ENCODE measurements at places on chromosomes 4 and X.

DNA sequence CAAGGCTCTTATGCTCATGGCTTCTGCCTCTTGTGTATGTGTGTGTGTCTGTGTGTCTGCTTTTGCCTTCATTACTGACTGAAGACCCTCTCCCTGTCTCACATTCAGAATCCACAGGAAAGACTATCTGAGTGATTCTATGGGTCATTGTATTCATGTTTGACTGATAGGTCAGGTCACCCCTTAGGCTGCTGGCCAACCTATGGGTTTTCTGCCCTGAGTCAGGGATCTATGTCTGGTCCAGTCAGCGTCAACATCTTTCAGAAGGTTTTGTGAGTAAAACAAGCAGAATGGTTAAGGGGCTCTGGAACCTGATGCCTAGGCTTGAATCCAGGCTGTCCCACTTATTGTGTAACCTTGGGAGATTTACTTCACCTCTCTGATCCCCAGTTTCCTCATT lies 30.5 kb downstream of the NHSL2 start:
- no peak for DNase-seq

DNA sequence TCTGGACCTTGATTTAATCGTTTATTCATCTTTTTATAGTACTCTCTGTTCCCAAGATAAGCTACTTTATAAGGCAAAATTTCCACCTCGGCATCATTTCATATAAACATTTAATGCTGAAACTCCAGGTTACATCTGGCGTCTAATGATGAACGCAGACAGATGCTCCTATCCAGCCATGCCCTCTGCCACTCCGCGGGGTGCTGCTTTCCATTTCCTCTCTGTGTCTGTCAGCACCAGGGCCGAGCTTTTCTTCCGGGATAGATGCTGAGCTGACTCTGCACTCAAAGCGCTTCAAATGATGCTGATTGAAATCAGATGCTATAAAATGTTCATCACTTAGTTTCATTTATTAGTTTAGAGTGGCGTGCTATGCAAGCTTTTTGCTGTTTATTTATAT lies 80.5 kb upstream of the HELT start:
- no peak for DNase-seq

GRCh38 chrX:66163849-66164411 lies at the start of gene HEPH:
HEPH (plus strand) TSS chrX:66164247; CDS start chrX:66170571, 6,324 bp downstream.
- DNase-seq = no peak

GRCh38 chr4:78310007-78310739 lies 241.4 kb upstream of the ANXA3 start:
- DNase-seq = no peak

DNA sequence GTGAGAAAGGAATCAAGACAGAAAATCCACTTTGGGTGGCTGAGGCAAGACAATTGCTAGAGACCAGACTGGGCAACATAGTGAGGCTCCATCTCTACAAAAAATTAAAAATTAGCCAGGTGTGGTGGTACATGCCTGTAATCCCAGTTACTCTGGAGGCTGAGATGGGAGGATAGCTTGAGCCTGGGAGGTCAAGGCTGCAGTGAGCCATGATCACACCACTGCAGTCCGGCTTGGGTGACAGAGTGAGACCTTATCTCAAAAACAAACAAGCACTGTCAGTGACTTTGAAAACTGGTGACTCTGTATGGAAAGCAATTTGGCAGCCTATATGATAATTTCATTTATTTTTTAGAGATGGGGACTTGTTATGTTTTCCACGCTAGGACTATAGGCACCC lies 2.3 kb upstream of the ELOVL6 start:
- DNase-seq = no peak

DNA sequence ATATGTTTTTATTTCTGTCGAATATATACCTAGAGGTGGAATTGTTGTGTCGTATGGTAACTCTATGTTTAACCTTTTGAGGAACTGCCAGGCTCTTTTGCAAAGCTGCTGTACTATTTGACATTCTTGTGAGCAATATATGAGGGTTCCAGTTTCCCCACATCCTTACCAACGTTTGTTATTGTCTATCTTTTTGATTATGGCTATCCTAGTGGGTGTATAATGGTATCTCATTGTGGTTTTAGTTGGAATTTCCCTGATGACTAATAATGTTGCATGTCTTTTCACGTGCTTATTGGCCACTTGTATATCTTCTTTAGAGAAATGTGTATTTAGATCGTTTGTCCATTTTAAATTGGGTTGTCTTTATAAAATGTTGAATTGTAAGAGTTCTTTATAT lies 24.5 kb downstream of the REPS2 start:
- no peak for DNase-seq

Measured in retinal pigment epithelial cell (primary cell).